K562 (cell line): ENCODE measurements at places on chromosomes 4 and X.
A peak's percentile ranks its signal among the peaks of the same experiment; 100 is the strongest.

- no peak for DNase-seq
These were observed 3.9 kb downstream of the TMEM33 start for GRCh38 chr4:41939016-41939626.

DNA sequence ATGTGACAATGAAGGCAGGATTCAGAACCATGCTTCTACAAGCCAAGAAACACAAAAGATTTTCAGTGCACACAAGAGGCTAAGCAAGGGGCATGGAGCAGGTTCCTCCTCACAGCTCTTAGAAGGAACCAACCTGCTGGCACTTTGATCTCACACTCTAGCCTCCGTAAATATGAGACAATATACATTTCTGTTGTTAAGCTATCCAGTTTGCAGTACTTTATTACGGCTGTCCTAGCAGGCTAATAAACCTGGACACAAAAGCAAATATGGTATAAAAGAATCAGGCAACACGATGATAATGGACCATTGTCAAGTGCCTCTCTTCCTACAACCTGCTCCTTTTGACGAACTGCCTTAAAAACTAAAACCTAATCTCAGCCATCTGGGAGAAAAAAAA is 114.5 kb downstream of the ZAR1 start:
- no peak for DNase-seq

DNA sequence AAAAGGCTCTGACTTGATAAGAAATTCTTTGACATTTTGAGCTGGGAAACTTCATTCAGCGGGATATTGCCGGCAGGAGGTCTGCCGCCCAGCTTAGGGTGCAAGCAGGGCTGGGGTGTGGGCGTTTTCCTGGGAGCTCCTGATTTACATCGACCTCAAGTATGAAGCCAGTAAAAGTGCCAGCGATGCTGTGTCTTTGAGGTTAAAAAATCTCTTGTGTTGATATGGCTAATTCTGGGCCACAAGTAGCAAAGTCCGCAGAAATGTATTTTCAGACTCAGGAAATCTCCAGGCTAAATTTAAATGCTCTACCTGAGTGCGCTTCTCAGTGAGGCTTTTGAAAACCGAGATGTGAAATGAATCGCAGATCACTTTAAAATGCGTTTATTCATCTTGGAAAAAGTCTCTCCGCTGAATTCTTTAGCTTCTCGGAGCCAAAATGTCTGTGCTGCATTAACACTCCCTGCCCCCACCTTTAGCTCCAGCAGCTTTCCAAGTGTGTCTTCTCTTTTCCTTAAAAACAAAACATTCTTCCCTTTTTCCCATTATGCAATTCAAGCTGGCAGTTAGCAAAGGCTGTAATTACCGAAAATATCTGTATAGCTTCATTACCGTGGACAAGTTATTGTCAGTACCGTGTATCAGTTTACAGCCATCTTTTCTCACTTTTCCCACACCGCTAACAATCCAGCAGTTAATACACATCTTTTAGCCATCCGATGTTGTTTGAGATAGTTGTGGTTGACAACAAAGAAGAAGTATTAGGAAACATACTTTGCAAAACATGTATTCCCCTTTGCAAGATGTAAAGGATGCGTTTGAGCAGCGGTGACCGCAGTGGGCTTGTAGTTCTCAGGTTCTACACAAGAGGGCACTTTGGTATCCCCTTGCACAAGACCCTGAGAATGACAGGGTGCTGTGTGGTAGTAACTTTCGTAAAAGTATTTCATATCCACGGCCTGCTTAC is 136.0 kb upstream of the STX18 start:
- peak; percentile 38 for DNase-seq

GRCh38 chr4:118265312-118266144 is 87.3 kb downstream of the PRSS12 start:
- DNase-seq, result no peak

GRCh38 chr4:98110929-98111328 is 32.3 kb downstream of the STPG2 start:
- no peak for DNase-seq

- no peak for DNase-seq
These were observed 87.0 kb downstream of the COL25A1 start for GRCh38 chr4:109215506-109215905.

DNA sequence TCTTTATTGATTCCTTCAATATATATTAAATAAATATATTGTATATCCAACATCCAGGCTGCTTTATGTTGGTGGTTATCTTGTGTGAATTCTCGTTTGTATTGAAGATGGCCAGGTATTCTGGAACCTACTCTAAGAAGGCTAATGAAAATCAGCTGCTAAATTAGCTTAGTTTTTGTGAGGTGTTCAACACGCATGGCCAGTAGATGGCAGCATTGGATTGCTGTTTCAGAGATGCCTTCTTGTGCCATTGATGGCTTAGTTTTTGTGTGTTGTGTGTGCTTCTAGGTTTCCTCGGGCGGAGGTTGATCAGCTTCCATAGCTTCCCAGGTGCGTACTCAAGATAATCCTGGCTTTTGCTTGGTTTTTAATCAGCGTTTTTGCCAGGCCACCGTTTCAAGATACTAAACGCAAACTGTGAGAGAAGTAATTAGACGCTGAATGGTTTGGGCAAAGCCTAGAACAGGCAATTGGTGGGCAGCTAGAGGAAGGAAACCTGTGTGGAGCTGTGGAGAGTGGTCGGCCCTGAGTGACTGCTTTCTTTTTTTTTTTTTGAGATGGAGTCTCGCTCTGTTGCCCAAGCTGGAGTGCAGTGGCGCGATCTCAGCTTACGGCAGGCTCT is 15.1 kb downstream of the NOCT start:
- DNase-seq, result peak; percentile 56

GRCh38 chr4:15396157-15396800 is 31.6 kb upstream of the C1QTNF7 start:
- DNase-seq, result peak; percentile 64

GRCh38 chr4:87078987-87079486 is 141.4 kb downstream of the KLHL8 start:
- DNase-seq, result no peak

DNA sequence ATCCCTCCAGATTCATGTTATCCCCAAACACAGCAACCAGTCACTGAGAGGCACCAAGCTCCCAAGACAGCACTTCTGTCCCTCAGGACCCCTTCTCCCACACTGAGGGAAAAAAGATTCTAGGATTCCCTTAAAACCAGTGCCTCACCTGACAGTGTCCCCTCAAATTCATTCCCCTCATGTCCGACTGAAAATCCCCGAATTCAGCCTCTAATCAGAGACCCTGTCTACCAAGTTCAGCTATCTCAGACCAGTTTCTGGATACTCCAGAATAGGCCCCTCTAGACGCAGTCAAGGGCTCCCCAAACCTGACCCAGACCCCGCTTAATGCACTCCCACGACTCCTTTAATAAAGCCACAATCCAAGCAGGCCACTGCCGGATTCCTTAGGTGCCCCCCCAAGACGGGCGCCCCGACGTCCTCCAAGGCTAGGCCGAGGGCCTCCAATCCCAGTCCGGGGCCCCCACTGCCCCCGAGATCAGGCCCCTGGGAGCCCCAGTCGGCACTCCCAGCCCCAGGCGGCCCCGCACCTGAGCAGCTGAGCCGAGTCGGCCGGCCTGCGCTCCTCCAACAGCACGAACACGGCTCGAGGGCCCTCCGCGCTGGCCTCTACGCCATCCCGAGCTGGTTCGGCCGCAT is 457 bp downstream of the TFE3 start:
- no peak for DNase-seq

- DNase-seq, result no peak
These were observed 23.8 kb downstream of the MSL3 start for GRCh38 chrX:11781734-11782370.

DNA sequence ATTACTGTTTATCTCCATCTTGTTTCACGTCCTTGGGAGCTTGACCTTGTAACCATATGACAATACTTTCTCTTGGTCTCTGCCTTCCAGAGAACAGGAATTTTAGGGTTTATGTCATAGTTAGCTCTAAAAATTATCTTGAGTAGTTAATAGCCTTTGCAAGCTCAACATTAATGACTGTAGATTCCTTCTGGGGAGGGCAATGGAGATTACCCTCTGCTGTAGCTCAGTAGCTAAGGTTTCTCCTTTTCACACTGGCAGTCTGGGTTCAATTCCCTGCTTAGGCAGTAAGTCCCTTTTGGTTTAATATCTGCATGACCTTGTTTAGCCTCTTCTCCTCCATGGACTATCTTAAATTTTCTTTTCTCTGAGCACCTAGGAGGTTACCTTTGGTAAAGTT is 181.7 kb upstream of the GPR101 start:
- no peak for DNase-seq

DNA sequence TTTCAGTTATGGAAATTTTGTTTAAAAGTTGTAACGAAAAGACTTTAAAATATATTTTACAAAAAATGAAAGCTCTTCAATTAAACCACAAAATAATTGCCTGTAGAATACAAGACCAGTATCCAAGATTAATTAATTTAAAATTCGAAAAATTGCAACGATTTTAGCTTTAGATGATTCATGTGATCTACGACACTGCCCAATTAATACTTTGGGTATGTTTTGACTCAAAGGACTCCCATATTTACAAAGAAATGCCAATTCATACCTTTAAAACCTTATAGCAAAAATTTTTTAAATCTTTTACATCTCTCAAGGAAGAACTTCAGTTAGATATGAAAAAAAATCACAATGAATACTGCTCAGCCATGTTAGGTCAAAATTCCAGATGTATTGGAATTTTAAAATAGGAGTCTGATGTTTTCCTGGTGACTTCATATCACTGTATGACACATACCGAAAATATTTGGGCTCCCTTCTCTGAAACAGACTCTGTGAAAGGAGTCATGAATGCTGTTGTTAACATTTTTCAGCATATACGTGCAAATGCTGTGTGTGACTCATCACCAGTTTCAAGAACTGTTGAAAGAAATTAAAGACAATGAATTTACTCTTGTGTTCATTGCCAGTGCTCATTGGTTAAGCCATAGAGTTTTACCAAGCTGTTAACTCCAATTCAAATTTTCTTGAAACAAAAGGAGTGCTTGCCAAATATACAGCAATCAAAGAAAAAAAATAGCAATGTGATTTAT is 13.8 kb upstream of the SMS start:
- DNase-seq, result peak; percentile 40

DNA sequence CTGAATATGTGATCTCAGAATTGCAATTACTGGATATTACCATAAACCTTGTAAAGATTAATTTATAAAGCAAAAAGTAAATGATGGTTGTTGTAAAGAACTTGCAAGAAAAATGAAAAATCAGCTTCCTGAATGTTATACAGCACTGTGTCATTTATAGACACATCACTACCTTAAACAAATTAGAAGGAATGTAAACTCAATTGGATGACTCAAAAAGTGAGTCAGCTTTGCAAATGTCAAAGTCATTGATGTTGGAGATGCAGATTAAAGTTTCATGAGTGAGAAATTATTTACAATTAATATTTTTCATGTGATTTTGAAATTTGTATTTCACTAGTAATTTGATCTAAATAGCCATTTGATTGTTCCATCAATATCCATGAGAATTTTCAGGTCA is 193.2 kb downstream of the RAPGEF2 start:
- DNase-seq, result no peak
